Heart right ventricle (tissue), 16 donors: ENCODE measurements at places on chromosomes 1 and 21. TPM values are rescaled to one million over a fixed set of nuclear protein-coding genes. Genes with fewer than 3 reads are reported as not detected.

- no peaks in the 10 kb centered on the region for H3K36me3 ChIP-seq
- no peaks in the 10 kb centered on the region for H3K27me3 ChIP-seq
- H3K4me3 ChIP-seq, result no peak overlapping the region
- no peaks in the 10 kb centered on the region for H3K4me1 ChIP-seq
These were observed 123.9 kb downstream of the LHX4 start for GRCh38 chr1:180353945-180354344.

DNA sequence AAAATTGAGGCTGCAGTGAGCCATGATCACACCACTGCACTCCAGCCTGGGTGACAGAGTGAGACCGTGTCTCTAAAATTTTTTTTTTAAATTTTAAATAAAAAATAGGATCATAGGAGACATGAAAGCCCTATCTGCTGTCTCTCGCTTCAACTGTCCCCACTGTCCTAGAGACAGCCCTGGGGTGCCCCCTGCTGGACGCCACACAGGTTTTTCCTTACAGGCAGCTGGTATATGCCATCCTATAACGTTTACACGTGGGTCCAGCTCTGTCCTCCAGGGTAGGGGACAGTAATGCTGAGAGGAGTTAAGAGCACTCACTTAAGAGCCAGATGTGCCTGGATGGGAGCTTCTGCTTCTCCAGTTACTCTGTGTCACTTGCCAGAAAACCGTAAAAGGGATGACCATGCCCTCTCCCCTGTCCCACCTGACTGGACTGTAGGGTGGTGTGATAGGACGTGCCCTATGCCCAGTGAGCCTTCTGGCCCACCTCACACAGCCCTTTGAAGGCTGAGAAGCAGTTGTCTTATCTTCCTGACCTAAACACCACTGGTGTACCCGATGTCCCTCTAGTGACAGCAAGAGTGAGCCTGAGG, 8.5 kb downstream of the FBXO2 start:
- no peaks in the 10 kb centered on the region for H3K4me1 ChIP-seq
- no peak overlapping the region for H3K27ac ChIP-seq
- no peaks in the 10 kb centered on the region for H3K36me3 ChIP-seq
- peak; percentile 82 for DNase-seq

DNA sequence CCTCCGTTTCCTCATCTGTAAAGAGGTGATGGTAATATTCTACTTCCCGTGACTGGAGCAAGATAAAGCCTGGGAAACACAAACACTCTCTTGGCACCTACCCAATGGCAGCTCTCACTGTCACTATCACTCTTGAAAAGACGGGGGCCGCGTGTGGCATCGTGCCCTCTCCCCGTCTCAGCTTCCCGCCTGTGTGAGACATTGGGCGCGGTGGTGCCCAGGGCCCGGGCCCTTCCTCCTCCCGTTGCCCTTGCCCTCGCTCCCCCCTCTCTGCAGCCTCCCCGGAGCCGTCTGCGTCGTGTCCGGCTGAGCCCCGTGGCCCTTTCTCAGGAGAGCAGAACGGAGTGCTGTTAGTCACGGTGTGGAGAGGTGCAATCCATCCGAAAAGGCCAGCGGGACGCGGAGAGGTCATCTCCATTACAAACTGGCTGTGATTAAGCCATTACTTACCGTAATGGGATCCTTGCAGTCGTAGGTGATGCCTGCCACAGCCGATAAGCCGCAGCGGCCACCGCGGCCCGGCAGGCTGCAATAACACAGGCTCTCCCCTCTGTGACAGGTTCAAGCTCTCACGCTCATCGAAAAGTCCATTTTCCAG, 156.4 kb upstream of the ZC3H12A start:
- no peak overlapping the region for H3K27ac ChIP-seq
- H3K36me3 ChIP-seq, result no peaks in the 10 kb centered on the region
- no peak overlapping the region for H3K4me3 ChIP-seq
- DNase-seq, result no peak
- H3K27me3 ChIP-seq, result peaks cover 55% of the 10 kb centered on the region

DNA sequence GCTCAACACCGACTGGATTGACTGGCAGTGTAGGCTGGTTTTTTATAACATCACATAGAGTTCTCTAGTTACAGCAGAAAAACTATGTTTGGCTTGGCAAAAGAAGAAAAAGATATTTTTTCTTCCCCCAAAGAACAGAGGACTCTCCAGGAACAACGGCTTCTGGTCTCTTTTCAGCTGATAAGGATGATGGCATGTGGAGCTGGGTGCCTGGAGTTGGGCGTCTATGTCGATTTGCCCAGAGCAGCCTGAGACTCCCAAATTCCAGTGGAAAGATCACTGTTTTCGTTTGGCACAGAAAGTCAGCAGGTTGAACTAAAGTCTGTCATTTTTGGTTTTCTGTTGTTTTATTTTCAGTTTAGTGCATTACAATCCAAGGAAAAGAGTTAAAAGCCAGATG, 91.1 kb downstream of the SMYD2 start:
- no peak for DNase-seq
- H3K36me3 ChIP-seq, result no peaks in the 10 kb centered on the region
- peak overlapping the region; percentile 71 for H3K27ac ChIP-seq
- no peaks in the 10 kb centered on the region for H3K27me3 ChIP-seq

- DNase-seq, result no peak
- H3K4me1 ChIP-seq, result peaks cover 30% of the 10 kb centered on the region
- H3K4me3 ChIP-seq, result no peak overlapping the region
- H3K27ac ChIP-seq, result no peak overlapping the region
- no peaks in the 10 kb centered on the region for H3K36me3 ChIP-seq
These were observed 21.8 kb downstream of the ITSN1 start for GRCh38 chr21:33664135-33664534.

- DNase-seq, result no peak
- H3K4me1 ChIP-seq, result no peaks in the 10 kb centered on the region
- no peak overlapping the region for H3K27ac ChIP-seq
- no peaks in the 10 kb centered on the region for H3K27me3 ChIP-seq
- H3K4me3 ChIP-seq, result no peak overlapping the region
- no peaks in the 10 kb centered on the region for H3K36me3 ChIP-seq
These were observed 432.0 kb downstream of the LMO4 start for GRCh38 chr1:87760654-87761053.

DNA sequence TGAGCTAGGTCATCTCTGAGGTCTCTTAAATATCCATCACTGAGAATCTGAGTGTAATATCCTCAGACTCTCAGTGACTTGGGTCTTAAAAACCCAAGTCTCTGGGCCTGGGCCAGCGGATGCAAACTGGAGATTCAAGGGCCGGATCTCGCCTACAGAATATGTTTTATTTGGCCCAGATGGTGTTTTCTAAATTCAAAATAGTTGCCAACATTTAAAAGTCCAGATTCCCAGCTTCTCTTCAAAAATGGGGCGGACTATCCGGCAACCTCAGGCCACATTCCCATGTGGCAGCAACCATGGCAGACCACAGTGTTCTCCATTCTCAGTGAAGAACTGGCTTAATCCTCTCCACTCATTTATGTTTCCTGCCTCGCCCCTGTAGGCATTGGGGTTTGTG, 12.7 kb upstream of the HEYL start:
- H3K36me3 ChIP-seq, result no peaks in the 10 kb centered on the region
- peak; percentile 62 for DNase-seq
- H3K27me3 ChIP-seq, result no peaks in the 10 kb centered on the region

- H3K36me3 ChIP-seq, result no peaks in the 10 kb centered on the region
- H3K27ac ChIP-seq, result no peak overlapping the region
- DNase-seq, result no peak
- H3K4me3 ChIP-seq, result no peak overlapping the region
These were observed 1159.8 kb upstream of the ADGRL2 start for GRCh38 chr1:80640978-80641377.

DNA sequence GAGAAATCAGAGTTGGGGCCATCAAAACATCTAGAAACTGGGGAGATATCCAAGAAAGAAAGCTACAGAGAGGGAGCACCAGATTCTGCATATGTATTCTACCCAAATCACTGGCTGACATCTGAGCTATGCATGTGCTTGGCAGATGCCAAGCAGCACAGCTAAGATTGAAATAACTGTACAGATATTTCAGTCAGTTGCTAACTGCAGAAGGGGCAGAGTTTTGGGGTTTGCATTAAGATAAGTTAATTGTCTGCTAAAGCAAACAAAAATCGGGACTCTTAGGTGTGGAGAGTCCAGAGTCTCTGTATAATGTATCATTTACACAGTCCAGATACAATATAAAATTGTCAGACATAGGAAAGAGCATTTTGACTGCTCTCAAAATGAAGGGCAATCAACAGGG, 437.1 kb downstream of the PTBP2 start:
- peaks cover 5% of the 10 kb centered on the region for H3K4me1 ChIP-seq
- H3K4me3 ChIP-seq, result no peak overlapping the region
- no peak for DNase-seq
- H3K36me3 ChIP-seq, result no peaks in the 10 kb centered on the region
- H3K27me3 ChIP-seq, result no peaks in the 10 kb centered on the region

DNA sequence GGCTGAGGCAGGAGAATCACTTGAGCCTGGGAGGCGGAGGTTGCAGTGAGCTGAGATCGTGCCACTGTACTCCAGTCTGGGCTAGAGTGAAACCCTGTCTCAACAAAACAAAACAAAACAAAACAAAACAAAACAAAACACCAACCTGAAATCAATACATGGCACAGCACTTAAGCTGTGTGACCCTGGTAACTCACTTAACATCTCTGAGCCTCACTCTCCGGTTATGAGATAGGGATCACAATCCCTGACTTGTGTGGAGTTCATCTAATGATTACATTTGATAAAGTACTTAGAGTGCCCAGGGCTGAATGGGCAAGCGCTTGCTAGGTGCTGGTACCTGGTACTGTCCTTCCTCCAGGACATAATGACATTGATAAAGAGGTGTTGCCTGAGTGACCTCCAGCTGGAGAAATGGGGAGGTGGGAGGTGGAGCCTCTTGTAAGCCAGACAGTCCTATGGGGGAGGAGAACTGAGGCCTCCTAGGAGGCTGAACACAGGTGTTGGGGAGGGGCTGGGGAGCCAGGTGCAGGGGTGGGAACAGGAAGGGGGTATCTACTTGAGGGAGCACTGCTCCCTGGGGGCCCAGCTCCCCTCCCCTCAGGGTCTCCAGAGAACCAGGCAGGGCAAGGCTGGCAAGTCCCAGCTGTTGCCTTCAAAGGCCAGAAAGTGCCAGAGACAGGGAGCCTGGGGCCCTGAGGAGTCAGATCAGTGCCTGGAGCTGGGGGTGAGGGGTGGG, 17.9 kb downstream of the FOXO6 start:
- H3K27ac ChIP-seq, result no peak overlapping the region
- DNase-seq, result no peak
- H3K27me3 ChIP-seq, result peaks cover 5% of the 10 kb centered on the region
- peaks cover 24% of the 10 kb centered on the region for H3K4me1 ChIP-seq

DNA sequence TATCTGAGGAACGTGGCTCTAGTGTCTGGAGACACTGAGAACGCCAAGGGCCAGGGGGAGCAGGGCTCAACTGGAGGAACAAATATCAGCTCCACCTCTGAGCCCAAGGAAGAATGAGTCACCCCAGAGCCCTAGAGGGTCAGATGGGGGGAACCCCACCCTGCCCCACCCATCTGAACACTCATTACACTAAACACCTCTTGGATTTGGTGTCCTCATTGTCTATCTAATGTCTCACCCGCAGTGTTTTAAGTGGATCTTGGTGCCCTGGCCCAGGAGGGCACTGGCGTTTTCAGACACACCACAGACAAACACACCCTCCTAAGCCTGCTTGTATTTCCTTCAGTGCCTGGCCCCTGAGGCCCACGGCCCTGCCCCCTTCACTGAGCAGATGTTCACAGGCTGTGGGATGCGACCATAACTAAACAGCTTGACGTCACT, 2.2 kb upstream of the FALEC start:
- H3K27ac ChIP-seq, result no peak overlapping the region
- no peak for DNase-seq
- H3K27me3 ChIP-seq, result no peaks in the 10 kb centered on the region
- peaks cover 17% of the 10 kb centered on the region for H3K4me1 ChIP-seq
- H3K36me3 ChIP-seq, result peaks cover 28% of the 10 kb centered on the region

GRCh38 chr1:62735491-62736171, 47.4 kb upstream of the DOCK7 start:
- no peaks in the 10 kb centered on the region for H3K4me1 ChIP-seq
- no peaks in the 10 kb centered on the region for H3K36me3 ChIP-seq
- no peak for DNase-seq
- no peak overlapping the region for H3K4me3 ChIP-seq

GRCh38 chr1:236862615-236863211, 67.6 kb downstream of the MTR start:
- DNase-seq, result peak; percentile 45
- H3K4me1 ChIP-seq, result peaks cover 15% of the 10 kb centered on the region
- H3K27me3 ChIP-seq, result no peaks in the 10 kb centered on the region
- H3K4me3 ChIP-seq, result no peak overlapping the region
- peak overlapping the region; percentile 61 for H3K27ac ChIP-seq

- no peak for DNase-seq
- no peaks in the 10 kb centered on the region for H3K36me3 ChIP-seq
- no peaks in the 10 kb centered on the region for H3K4me1 ChIP-seq
- H3K27me3 ChIP-seq, result no peaks in the 10 kb centered on the region
These were observed 84.4 kb upstream of the RAB4A start for GRCh38 chr1:229186373-229187056.

Gene SPRR4
- not detected for total RNA-seq

Gene PKP1
- total RNA-seq, result 0.15 TPM

Gene NSUN4
- total RNA-seq, result 18.7 TPM

Gene AADACL4
- total RNA-seq, result not detected

Gene IL22RA1
- total RNA-seq, result 0.61 TPM

Gene FAM151A
- total RNA-seq, result 1.0 TPM

Gene FCGR3A
- total RNA-seq, result 27.2 TPM

Gene PLPP3
- total RNA-seq, result 59.4 TPM

Gene GFI1
- 0.11 TPM for total RNA-seq
